Suppressor macrophage treated with lipopolysaccharide for 4 hours (primary cell): ENCODE measurements at places on chromosomes 1 and 21.

DNA sequence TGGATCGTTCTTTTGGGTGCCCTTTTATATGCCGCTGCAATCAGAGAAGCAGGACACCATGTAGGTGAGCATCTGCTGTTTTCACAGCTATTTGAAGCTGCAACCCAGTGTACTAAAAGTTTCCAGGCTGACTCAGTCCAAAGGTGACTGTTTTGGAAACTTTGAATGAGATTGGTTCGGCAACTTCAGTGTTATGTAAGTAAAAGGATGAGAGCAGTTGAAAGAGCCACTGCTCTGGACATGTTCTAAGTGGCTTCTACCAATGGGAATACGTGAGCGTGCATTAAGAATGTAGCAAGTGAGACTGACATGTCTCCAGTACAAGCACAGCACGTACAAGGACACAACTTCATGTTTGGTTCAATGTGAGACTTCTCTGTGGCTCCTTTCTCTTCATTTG is 55.6 kb downstream of the DDR2 start:
- no peak for DNase-seq

DNA sequence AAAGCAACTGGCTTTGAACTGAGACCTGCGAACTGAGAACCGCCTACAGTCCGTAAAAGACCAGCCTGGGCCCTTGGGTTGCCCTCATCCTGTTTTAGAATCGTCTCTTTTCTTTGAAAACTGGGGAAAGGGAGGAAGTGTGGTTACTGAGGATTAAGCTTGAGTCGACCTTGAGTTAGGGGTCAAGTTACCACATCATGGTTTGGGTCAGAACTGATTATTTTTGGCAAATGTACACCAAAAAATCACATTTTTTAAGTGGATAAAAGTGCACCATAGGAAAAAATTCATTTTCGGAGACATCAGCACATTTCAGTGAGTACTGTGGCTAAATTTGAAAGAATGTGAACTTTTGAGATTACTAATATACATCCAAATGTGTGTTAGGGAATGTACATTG is 76.9 kb upstream of the KAZN start:
- no peak for DNase-seq

- DNase-seq, result peak; percentile 68
These were observed 5.1 kb upstream of the GBP5 start for GRCh38 chr1:89277725-89278124.

DNA sequence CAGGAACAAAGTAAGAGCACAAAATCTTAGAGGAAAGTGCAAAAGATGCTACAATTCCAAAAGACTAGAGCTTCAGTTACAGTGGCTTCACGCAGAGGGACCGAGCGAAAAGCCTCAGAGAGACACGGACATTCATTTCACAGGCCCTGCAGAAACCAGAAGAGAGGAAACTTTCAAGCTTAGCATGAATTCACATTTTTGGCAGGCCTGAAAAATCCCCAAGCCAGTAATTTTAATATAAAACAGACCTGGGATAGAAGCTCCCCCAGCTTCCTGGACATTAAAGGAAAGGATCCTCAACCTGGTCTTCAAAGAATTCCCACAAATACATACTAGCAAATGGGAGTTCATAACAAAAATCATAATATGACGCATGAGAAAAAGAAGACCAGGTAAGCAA is 66.2 kb downstream of the HSF2BP start:
- DNase-seq, result no peak

GRCh38 chr21:37793660-37794059 is 122.6 kb downstream of the KCNJ6 start:
- DNase-seq, result peak; percentile 46

GRCh38 chr21:42179316-42179715 is 39.6 kb upstream of the ABCG1 start:
- no peak for DNase-seq

GRCh38 chr1:181135815-181136737 is 47.6 kb downstream of the IER5 start:
- peak; percentile 91 for DNase-seq
